ENCODE measurements at places on chromosomes 4 and X.

GRCh38 chrX:78064152-78064551 lies 39.9 kb upstream of the PGK1 start:
- DNase-seq, result no peak

GRCh38 chr4:105651884-105652283 lies 56.6 kb downstream of the INTS12 start:
- no peak for DNase-seq

DNA sequence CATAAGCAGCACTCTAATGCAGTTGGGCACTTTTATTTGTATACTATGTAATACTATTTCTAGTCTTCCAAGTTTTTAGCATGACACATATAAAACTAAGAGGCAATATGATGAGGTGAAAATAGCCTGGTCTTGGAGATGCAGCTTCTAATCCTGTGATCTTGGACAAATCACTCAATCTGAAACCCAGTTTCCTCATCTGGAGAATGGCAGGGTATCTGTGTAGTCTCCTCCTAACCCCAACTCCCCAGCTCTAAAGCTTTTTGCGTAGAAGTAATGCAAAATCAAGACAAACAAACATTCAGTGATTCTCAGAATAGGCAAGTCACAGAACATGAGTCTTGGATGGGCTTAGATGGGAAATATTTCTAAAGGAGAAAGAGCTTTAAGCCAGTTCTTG lies 36.7 kb upstream of the IL21 start:
- DNase-seq, result no peak

DNA sequence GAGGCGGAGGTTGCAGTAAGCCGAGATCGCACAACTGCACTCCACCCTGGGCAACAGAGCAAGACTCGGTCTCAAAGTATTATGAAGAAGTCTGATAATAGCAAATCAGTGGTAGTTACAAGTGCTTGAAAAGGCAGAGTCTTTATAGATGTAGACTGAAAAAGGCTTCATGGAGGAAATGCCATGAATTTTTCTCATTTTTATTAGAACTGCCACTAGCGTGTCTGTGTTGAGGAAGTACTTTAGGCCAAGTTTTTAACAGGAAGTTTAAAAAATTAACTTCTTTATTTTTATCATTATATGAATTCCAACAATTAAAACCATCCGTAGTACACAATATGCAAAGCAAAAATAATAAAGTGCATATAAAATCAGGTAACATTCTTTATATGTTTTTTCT lies 32.8 kb upstream of the IL13RA1 start:
- no peak for DNase-seq
